Lower lobe of right lung (tissue), 2 donors: ENCODE measurements at places on chromosomes 7 and 10.

DNA sequence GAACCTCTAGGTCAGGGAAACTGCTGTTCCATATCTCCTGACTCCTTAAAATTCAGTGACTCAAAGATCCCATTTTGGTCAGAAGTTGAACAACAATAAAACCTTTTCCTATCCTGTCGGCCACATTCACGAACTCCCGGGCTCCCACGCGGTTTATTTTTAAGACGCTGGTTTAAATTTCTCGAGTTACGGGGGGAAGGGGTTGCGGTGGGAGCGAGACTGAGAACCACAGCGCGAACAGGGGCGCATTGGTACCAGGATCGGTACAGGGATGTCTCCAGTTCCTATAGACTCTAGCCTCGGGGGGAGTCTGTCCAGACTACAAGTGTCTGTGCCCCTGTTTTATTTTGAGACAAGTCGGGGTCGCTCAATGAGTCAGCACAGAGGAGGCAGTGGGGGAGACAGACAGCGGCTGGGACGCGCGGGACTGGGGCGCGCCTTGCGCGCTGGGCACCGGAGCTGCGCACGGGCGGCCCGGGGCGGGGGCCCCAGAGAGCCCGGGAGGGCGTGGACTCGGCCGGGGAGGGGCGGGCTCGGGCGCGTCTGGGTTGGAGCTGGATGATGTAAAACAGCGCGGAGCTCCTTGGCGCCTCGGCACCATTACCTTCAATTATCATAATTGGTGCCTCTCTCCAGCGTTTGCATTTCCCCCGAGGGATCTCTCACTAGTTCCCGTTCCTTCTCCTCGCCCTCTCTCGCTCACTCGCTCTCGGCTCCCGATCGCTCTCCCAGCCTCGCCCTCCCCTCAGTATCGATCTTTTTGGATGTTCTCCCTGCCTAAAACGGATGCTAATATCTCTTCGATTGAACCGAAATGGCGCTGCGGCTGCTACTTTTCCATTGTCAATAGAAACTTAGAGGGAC lies 8.7 kb upstream of the BAMBI start:
- no peak overlapping the region for H3K27ac ChIP-seq
- DNase-seq, result peak; percentile 53
- no peaks in the 10 kb centered on the region for H3K36me3 ChIP-seq
- H3K4me1 ChIP-seq, result peaks cover 4% of the 10 kb centered on the region
- peaks cover 62% of the 10 kb centered on the region for H3K27me3 ChIP-seq
- H3K4me3 ChIP-seq, result peak overlapping the region; percentile 51

- H3K27ac ChIP-seq, result peak overlapping the region; percentile 68
- H3K4me3 ChIP-seq, result no peak overlapping the region
- H3K4me1 ChIP-seq, result peaks cover 22% of the 10 kb centered on the region
Observed at GRCh38 chr7:47970761-47971160, 8.7 kb downstream of the HUS1 start.

GRCh38 chr10:97718659-97719142 lies 5.2 kb downstream of the MARVELD1 start:
- no peaks in the 10 kb centered on the region for H3K27me3 ChIP-seq
- H3K4me1 ChIP-seq, result peaks cover 45% of the 10 kb centered on the region
- no peak overlapping the region for H3K4me3 ChIP-seq
- H3K36me3 ChIP-seq, result peaks cover 17% of the 10 kb centered on the region
- peak; percentile 82 for DNase-seq
- H3K27ac ChIP-seq, result peak overlapping the region; percentile 58

DNA sequence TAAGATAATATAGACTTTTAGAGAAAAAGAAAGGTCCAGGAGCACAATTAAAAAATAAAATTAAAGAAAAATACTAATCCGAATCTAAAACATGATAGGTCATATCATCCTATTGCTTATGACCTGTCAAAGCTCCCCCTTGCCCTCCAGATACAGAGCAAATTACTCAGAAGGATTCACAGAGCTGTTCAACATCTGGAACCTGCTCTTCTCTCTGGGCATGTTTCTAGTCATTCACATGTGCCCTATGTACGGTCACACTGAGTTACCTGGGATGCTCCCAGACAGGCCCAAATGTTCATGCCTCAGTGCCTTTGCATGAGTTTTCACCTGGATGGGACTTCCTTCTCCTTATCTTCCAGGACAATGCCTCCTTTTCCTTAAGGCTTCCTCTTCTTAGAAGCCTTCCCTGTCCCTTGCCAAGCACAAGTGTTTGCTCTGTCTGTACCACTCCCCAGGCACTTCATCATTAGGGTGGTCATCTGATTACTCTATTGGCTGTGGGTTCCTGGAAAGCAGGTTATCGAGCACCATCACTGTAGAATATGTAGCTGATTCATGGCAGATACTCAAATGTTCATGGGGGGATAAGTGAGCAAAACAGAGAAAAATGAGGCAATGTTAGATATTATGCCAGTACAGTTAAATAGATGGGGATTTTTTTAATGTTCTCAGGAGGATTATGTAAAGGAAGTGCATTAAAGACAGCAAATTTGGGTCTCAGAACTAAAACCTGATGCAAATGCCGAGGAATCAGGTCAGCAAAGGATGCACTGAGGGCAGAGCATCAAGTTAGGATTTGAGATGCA lies 12.0 kb upstream of the AOAH start:
- peaks cover 5% of the 10 kb centered on the region for H3K4me1 ChIP-seq
- H3K27me3 ChIP-seq, result no peaks in the 10 kb centered on the region
- no peak for DNase-seq
- no peaks in the 10 kb centered on the region for H3K36me3 ChIP-seq

- DNase-seq, result no peak
- no peaks in the 10 kb centered on the region for H3K27me3 ChIP-seq
Observed at GRCh38 chr7:117386110-117386706, 41.1 kb downstream of the ASZ1 start.
